Spinal cord (tissue), 10 donors: ENCODE measurements at places on chromosomes 5 and 9.

DNA sequence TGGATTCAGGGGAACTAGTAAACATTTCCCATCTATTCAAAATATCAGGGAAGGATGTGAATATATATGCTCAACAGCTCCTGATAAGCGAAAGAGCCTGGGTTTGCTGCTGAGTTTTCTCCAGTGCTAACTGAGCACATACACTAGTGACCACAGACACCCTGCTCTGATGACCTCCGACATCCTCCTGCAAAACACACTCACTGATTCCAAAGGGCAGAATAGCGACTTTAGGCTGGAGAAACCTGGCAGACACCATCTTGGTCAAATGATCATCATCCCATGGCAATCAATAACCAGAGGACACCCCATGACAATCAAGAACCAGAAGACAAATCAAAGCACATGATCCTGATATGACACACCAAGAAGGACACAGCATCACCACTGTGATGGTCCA lies 9.2 kb upstream of the GADD45G start:
- no peak for DNase-seq

- DNase-seq = no peak
Measured at GRCh38 chr9:114034196-114034595, 43.9 kb downstream of the AMBP start.

- peak; percentile 71 for DNase-seq
Measured at GRCh38 chr5:53311681-53312080, 168.7 kb upstream of the FST start.

GRCh38 chr5:95350631-95351030 lies 40.5 kb upstream of the FAM81B start:
- DNase-seq = no peak

- no peak for DNase-seq
Measured at GRCh38 chr9:116951588-116952435, 264.7 kb downstream of the TRIM32 start.

DNA sequence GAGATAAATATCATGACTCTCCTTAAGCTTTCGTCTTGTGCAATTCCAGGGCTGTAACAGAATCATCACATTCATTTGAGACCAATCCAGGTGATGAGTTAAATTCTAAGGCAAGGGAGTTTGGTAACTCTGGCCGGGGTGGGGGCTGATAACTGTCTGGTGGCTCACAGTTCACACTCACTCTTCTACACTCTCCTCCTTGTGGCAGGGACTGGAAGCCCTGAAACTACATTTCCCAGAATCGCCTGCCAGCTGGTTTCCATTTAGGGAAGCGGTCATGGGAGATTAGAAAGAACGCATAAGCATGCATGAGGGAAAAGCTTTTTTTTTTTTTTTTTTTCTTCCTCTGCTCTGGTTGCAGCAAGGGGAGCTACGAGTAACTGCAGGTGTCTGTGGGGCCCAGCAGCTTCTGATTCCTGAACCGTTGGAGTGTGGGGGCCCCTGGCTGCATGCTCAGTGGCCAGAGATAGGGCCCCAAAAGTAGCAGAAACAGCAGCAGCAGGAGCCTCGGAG lies 154.8 kb upstream of the TBC1D2 start:
- peak; percentile 83 for DNase-seq
